Esophagus squamous epithelium (tissue), 5 donors: ENCODE measurements at places on chromosomes 5 and 9.

DNA sequence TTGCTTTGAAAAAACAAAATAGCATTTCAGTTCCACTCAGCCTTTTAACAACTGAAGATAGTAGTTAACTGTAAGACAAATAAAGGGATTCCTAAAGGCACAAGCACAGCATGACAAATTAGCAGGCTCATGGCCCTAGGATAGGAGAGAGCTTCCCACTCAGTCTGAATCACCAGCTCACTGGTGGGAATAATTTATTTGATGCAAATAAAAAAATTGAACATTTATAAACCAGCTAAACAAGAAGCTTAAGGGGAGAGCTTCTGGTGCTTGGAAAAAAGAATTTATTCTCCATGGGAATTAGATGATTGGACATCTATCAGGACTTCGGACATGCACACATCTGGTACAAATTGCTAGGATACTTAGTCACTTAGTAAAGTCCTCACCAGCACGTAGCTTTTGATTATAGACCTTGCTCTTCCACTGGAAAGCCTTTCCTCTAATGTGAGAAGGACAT, 294.1 kb upstream of the TNC start:
- DNase-seq: no peak

DNA sequence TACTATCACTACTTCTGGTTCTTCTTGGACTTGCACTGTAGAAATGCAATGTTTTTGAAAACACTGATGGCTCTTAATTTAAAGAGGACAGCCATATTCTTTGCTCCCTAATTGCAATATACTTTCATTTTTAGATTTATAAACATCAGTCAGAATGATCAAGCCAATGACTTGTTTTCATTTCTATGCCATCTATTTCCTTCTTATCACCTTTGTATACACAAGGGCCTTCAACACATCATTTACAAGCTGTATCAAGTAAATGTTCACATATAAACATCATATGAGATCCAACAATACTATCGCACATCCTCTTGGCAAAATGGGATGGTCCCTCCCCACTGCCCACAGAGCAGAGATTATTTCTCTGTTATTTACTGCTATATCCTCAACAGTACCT, 24.9 kb downstream of the AUH start:
- DNase-seq: no peak

GRCh38 chr9:4177970-4178758, 121.7 kb downstream of the GLIS3 start:
- no peak for DNase-seq

- DNase-seq: no peak
Measured at GRCh38 chr5:9121597-9121996, 424.3 kb downstream of the SEMA5A start.

DNA sequence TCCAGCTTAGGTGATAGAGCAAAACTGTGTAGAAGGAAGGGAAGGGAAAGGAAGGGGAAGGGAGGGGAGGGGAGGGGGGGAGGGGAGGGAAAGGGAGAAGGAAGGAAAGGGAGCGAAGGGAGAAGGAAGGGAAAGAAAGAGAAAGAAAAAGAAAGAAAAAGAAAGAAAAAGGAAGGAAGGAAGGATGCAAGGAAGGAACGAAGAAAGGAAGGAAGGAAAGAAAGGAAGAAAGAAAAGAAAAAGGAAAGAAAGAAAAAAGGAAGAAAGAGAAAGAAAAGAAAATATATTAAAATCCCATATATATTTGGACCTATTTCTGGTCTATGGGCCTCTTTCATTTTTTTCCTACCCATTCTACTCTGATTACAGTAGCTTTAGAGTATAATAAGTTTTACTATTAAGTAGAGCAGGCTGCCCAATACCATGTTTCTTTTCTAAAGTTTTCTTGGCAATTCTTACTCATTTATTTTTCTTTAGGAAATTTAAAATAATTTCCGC, 229.1 kb downstream of the AUH start:
- DNase-seq: no peak
